Eye (tissue), 1 donor: ENCODE measurements at places on chromosomes 7 and 10.

DNA sequence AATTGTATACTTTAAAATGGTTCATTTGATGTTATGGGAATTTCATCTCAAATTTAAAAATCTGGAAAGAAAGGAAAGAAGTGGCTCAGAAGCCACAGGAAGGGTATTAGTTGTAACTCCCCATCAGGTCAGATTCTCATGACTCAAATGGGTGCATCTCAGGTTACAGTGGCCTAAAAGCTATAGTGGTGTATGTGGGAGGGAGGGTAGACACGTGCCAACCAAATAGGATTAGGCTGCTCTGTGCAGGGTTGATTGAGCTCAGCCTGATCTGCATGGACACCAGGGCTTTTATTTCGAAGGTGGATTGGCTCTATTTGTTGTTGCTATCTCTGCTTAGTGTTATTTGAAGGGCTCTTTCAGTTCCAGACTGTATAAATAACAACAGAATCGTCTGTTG, 121.5 kb upstream of the PRR15 start:
- peak; percentile 60 for DNase-seq

DNA sequence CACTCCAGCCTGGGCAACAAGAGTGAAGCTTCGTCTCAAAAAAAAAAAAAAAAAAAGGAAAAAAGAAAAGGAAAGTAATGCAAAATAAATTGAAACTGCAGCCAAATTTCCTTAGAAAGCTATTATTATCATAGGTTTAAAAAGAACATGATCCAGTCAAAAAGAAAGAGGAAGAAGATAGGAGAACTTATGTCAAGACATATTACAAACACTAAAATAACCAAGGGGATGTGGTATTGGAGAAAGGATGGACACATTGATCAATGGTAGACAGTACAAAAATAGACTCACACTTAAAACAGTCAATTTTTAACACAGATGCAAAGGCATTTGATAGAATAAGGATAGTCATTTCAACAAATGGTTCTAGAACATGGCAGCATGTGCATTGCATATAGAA, 27.3 kb upstream of the PFKP start:
- DNase-seq, result no peak

DNA sequence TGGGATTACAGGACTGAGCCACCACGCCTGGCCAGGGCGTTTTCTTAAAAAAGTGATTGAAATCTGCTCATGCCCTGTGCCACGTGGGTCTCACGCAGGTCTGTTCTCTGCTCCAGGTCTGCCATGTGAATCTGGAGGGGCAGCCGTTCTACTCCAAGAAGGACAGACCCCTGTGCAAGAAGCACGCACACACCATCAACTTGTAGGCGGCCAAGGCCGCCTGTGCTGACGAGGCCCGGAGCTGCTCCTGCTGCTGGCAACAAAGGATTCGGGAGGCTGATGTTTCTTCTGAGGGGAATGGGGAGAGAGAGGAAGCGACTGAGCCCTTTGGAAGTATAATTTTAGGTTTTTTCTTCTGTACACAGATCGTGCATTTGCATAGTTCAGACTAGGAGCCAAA, 23.6 kb upstream of the BMPR1A start:
- no peak for DNase-seq

DNA sequence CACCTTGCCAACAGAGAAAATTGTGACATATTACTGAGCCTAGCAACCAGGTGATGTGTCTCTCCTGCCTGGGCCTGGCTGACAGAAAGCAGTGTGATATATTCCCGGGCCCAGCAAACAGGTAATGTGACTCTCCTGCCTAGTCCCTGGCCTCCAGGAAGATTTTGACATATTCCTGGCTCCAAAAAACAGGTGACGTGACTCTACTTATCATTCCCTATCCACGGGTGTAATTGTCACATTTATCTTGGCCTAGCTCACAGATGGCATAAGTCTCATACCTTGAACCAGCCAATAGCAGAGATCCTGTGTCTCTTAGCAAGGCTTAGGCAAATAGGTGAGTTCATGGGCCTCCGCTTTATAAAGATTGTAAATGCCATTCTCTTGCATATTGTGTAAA, 49.6 kb upstream of the ZNF680 start:
- no peak for DNase-seq

DNA sequence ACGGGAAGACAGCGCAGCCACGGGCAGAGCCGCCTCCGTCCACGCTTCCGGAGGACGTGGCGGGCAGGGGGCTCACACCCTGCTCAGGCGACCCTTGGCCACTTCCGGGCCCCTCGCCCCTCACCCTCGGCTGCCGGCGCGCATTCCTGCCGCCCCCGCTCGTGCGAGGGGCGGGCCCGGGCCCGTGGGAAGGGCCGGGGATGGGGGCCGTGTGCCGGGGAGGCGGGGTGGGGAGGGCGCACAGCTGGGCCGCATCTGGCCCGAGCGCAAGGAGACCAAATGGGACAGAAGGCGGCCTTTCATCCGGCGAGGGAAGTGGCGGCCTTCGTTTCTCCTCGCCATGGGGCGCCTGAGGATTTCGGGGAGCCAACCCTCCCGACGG, 846 bp upstream of the LFNG start:
- DNase-seq, result no peak

GRCh38 chr7:94324380-94325121, 70.1 kb upstream of the COL1A2 start:
- DNase-seq, result peak; percentile 55

- DNase-seq, result no peak
Measured at GRCh38 chr7:26001662-26002244, 150.2 kb upstream of the NFE2L3 start.

DNA sequence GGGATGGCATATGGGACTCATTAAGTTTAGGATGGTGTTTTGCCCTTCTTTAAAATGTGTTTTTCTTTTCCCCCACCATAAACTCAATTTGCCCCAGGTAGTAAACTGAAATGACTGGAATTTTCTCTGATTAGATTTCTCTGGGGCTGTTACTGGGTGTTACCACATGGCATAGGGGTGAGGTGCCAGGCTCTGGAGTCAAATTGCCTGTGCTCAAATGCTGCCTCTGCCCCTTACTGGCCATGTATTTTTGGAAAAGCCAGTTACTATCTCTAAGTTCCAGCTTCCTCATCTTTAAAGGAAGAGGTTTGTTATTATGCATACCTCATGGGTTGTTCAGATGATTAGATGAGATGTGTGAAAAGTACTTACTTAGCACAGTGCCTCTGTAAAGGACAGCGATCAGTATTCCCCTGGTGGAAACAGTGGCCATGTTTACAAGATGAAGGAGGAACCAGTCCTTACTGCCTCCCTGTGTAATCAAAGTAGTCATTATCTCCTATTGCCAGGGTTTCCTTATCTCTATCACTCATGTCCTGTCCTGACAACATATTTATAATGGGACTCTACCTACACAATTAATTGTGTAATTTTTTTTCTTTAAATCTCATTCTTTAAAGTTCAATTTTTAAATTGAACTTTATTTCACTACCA, 352.0 kb downstream of the KCNMA1 start:
- no peak for DNase-seq

DNA sequence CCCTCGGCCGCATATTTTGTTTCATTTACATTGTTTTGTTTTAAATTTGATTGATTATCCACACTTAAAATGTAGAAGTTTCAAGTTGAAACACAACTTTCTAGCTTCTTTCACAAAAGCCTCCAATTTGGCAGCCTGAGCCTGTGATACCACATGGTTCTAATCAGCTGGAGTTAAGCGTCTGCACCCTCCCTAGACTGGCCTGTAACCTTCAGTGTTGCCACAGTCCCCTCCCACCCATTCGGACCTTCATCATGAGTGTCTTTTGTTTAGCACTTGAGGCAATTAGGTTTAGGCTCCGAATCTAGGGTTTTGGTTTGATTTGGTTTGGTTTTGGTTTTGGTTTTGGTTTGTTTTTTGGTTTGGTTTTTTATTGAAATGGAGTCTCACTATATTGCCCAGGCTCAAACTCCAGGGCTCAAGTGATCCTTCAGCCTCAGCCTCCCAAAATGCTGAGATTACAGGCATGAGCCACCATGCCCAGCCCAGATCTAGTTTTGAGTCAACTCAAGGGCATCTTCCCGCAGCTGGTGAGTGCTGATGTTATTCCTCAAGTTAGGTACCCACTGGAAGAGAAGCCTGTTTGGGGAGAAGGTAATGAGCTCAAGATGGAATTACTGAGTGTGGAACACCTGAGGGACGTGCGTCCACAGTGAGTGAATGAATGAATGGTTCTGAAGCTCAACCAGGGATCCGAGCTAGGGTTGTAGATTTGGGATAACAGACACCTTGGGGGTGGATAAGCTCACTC, 201.4 kb downstream of the HECW1 start:
- no peak for DNase-seq

DNA sequence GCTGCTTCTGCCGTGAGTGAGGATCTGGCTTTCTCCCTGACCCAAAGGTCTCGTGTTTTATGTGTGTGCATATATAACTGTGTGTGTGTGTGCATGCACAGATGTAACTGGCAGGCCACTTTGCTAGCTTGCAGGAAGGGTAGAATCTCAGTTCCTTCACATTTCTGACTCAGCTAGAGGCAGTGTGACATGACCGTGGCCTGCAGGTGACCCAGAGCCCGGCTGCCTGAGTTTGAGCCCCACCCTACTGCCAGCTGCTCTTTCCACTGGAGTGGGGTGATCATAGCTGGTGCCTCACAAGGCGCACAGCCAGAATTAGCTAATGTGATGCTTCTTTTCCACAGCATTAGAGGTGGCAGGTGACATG, 9.3 kb upstream of the MYL7 start:
- DNase-seq, result no peak

DNA sequence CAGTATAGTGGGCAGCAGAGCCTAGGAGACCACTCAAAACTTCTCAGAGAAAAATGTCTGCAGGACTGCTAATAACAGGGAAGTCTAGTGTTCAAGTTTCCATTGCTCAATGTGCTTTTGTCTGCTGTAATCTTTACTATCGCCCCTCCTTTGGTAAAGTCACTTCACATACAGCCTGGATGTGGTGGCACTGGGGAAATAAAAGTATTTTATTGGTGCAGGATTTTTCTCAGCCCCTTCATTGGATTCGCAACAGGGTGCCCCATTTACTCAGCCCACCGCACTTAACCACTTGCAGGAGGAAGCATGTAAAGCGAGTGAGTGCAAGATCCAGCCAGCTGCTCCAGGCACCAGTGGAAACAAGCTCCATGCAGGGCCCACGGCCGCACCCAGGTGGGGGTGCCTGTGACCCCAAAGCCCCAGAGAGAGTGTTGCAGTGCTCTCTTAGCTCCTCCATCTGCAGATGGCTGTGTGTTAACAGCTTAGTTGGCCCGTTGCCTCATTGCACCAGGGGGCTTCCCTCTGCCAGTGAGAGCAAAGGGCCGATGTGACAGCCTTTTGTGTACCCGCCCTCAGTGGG, 163.5 kb upstream of the TMEM72 start:
- no peak for DNase-seq

GRCh38 chr7:107684947-107685463, 24.4 kb downstream of the SLC26A4 start:
- no peak for DNase-seq

- DNase-seq, result peak; percentile 42
Measured at GRCh38 chr10:30431435-30431911, 2.5 kb upstream of the MAP3K8 start.

DNA sequence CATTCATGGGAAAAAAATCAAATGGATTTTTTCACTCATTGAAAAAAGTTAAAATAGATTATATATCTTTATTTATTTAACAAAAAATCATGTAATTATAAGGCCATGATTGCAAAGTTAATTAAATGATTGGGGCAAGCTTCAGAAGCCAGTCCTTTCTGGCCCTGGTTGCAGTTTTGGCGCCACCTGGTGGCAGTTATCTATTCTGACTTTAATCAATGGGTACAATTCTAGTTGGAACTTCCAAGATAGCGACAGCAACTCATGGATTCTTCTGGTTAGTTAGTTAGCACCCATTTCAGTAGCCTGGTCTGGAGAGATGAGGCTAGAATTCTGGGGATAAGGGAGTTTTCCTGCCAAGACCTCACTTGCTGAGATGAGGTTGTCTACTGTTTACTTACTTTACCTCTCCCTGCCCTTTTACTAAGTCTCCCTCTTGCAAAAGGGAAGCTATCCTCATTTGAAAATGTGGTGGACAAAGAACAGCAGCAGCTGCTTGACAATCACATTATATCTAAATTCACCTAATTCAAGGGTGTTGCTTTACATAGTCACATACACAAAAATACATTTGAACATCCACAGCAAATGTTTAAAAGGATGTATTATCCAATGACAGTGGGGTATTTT, 42.3 kb downstream of the NOC3L start:
- DNase-seq, result peak; percentile 86

DNA sequence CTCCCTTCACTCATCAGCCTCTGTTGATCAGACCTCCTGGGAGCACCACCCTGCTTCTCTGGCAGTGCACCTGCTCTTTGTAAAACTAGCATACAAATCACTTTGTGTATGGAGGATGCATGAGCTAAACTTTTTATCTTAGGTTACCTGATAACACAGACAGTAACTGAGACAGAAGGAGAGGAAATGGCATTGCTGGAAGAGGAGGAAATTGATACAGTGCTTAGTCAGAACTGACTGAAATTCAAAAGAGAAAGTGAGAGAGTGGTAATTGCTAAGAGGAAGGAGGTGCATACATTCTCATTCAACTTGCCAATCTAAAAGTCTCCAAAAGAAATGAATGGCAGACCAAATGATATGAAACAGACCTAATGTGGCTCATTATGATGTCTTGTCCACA, 1120.7 kb downstream of the GATA3 start:
- no peak for DNase-seq

- no peak for DNase-seq
Measured at GRCh38 chr10:133351408-133352318, 4.5 kb downstream of the PRAP1 start.

DNA sequence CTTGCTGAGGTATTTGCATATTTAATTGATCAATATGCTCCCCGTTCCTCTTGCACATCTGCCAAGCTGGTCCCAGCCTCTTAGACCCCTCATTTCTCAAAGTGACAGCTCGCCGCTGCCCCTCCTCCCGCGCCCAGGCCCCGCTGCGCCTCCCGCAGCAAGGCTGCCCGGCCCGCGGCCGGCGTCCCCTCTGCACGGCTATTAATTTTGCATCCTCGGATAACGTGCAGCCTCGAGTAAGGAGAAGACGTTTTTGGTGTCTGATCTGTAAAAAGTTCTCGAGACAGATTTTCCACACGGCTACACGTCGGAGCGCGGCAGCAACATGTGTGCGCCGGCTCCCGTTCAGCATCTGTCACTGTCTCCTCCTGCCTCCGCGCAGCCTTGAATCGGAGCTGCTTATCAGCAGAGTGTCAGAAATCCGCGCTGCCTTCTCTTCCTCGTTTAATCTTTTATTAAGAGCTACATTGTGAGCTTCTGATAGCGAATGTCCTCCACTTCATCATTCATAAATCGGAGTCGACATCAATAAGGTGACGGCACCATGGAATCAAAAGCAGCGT, 65.3 kb downstream of the EBF3 start:
- peak; percentile 65 for DNase-seq

GRCh38 chr10:28797904-28798371, 120.6 kb downstream of the BAMBI start:
- no peak for DNase-seq

DNA sequence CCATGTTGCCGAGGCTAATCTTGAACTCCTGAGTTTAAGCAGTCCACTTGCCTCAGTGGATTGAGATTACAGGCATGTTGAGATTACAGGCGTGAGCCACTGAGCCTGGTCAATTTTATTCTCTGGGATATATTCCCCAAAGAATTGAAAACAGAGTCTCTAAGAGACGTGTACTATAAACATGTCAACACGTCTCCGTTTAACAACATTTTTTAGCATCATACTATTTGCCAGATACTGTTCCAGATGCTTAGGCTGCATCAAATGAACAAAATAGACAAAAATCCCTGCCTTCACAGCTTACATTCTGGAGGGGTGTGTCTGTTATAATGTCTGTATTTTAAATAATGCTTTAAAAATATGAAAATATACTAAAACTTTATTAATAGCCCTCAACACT, 54.1 kb upstream of the PRKG1 start:
- DNase-seq, result no peak
